ENCODE measurements at places on chromosomes 12 and 14. TPM values are rescaled to one million over a fixed set of nuclear protein-coding genes. Genes with fewer than 3 reads are reported as not detected.

The LBHD2 gene
- not detected for total RNA-seq

- no peak overlapping the region for H3K4me3 ChIP-seq
- no peaks in the 10 kb centered on the region for H3K36me3 ChIP-seq
- no peak for DNase-seq
- no peak overlapping the region for H3K27ac ChIP-seq
Observed at GRCh38 chr12:74641694-74642093, 104.1 kb downstream of the ATXN7L3B start.

DNA sequence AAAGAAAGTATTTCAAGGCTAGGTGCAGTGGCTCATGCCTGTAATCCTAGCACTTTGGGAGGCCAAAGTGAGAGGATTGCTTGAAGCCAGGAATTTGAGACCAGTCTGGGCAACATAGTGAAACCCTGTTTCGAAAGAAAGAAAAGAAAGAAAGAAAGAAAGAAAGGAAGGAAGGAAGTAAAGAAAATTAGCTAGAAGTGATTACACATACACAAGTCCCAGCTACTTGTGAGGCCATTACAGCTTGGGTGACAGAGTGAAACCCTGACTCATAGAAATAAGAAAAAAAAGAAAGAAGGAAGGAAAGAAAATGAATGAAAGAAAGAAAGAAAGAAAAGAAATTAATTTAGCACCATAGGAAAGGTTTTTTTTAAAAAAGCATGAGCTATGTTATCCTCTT is 33.3 kb upstream of the PPP1CC start:
- H3K4me3 ChIP-seq, result no peak overlapping the region
- H3K27ac ChIP-seq, result no peak overlapping the region
- no peak for DNase-seq
- H3K27me3 ChIP-seq, result no peaks in the 10 kb centered on the region
- no peaks in the 10 kb centered on the region for H3K4me1 ChIP-seq

GRCh38 chr14:100675699-100676684 is 50.7 kb upstream of the DLK1 start:
- H3K4me1 ChIP-seq, result peaks cover 28% of the 10 kb centered on the region
- DNase-seq, result no peak
- H3K27me3 ChIP-seq, result peaks cover 6% of the 10 kb centered on the region
- no peaks in the 10 kb centered on the region for H3K36me3 ChIP-seq
- no peak overlapping the region for H3K27ac ChIP-seq

- no peaks in the 10 kb centered on the region for H3K36me3 ChIP-seq
- no peak overlapping the region for H3K27ac ChIP-seq
- no peak for DNase-seq
Observed at GRCh38 chr14:104437703-104438102, 141.9 kb upstream of the C14orf180 start.

GRCh38 chr12:24608637-24609285 is 340.1 kb downstream of the BCAT1 start:
- H3K36me3 ChIP-seq, result no peaks in the 10 kb centered on the region
- no peaks in the 10 kb centered on the region for H3K4me1 ChIP-seq
- DNase-seq, result no peak
- H3K27me3 ChIP-seq, result no peaks in the 10 kb centered on the region
- no peak overlapping the region for H3K4me3 ChIP-seq
- H3K27ac ChIP-seq, result no peak overlapping the region

The GRIN2B gene
- not detected for total RNA-seq

- no peak overlapping the region for H3K27ac ChIP-seq
- no peaks in the 10 kb centered on the region for H3K4me1 ChIP-seq
- DNase-seq, result no peak
- H3K36me3 ChIP-seq, result no peaks in the 10 kb centered on the region
Observed at GRCh38 chr14:34275078-34275477, 187.0 kb downstream of the SPTSSA start.

GRCh38 chr12:6045438-6045837 is 79.0 kb downstream of the VWF start:
- no peak overlapping the region for H3K4me3 ChIP-seq
- H3K27me3 ChIP-seq, result no peaks in the 10 kb centered on the region
- H3K4me1 ChIP-seq, result no peaks in the 10 kb centered on the region
- H3K36me3 ChIP-seq, result no peaks in the 10 kb centered on the region

DNA sequence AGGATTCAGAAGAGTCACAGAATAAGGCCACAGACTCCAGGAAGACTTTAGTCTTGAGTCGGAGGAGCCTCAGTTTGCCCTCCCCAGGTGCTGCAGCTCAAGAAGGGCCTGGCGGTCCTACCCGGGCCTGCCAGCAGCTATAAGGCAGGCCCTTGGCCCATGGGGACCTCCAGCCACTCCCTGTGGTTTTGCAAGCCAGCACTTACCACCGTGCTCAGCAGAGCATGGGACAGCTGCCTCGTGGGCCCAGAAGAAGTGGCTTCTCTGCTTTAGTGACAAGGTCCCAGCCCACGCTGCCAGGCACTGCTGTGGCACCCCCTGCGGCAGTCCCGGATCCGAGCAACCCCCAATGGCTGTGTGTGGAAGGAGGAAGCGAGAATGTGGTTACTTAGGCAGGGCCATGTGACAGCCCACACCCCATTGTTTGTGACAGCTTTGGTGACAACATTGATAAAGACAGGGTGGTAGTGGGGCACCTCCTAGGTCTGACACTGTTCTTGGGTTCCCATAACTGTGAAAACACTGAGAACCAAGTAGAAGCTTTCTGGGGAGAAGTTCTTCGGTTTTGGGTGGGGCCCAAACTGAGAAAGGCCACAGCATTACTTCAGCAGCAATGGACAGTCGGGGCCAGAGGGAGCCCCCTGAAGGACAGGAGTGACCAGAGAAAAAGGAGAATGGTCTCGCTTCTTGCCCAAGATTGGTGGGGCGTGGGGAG is at the start of gene SELPLG:
Gene SELPLG, minus strand, starts transcription at position 361 of the 715 bp plus-strand sequence. CDS start 9,587 bp downstream, outside the sequence.
- H3K36me3 ChIP-seq, result peaks cover 2% of the 10 kb centered on the region
- H3K27ac ChIP-seq, result peak within 1 kb of the TSS; percentile 98
- H3K27me3 ChIP-seq, result no peaks in the 10 kb centered on the region
- peak within 1 kb of the TSS; percentile 58 for H3K4me3 ChIP-seq
- peaks cover 86% of the 10 kb centered on the region for H3K4me1 ChIP-seq

- no peaks in the 10 kb centered on the region for H3K27me3 ChIP-seq
- no peak for DNase-seq
- H3K4me1 ChIP-seq, result no peaks in the 10 kb centered on the region
- H3K27ac ChIP-seq, result no peak overlapping the region
Observed at GRCh38 chr14:96090441-96091148, 51.4 kb downstream of the C14orf132 start.

GRCh38 chr12:25491396-25492325 is 61.4 kb downstream of the LMNTD1 start:
- no peaks in the 10 kb centered on the region for H3K27me3 ChIP-seq
- no peak for DNase-seq
- no peaks in the 10 kb centered on the region for H3K36me3 ChIP-seq
- no peak overlapping the region for H3K27ac ChIP-seq
- H3K4me3 ChIP-seq, result no peak overlapping the region

The DLK1 gene
- not detected for total RNA-seq

The GLT1D1 gene
- 2.6 TPM for total RNA-seq

DNA sequence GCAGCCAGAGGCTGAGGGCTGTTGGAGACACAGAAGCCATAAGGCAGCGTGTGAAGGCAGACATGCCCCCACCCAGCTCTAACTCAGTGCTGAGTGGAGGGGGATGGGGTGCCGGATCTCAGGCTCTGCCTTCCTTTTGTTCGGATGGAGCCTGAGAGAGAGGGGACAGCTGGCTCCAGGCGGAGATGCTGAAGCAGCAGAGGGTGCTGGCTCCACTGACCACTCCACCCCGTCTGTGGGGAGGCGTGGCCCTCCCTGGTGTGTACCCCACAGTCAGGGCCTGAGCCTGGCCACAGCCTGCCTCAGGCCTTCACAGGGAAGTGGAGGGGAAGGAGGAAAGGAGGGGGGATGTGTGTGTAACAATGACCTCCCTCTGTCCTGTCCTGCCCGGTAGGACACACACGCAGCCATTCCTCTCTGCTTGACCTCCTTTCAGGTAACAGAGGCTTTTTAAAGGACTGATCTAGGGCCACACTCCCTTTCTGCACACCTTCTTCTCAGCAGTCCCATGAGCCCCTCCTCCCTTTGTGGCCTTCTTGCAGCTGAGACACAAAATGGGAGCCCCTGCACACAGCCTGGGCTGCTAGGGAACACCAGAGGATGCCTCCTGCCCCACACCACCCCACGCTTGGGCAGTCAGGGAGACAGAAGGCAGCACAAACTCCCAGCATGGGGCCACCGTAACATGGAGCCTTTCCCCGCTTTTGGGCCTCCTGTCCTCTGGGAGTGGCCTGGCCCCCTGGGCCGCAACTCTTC is 9.6 kb upstream of the ENDOU start:
- no peak for DNase-seq
- no peak overlapping the region for H3K4me3 ChIP-seq
- H3K4me1 ChIP-seq, result peaks cover 5% of the 10 kb centered on the region
- H3K36me3 ChIP-seq, result no peaks in the 10 kb centered on the region
- no peaks in the 10 kb centered on the region for H3K27me3 ChIP-seq

The IL22 gene
- not detected for total RNA-seq

- H3K27me3 ChIP-seq, result no peaks in the 10 kb centered on the region
- H3K4me3 ChIP-seq, result no peak overlapping the region
- peaks cover 60% of the 10 kb centered on the region for H3K4me1 ChIP-seq
- no peak for DNase-seq
Observed at GRCh38 chr14:101708853-101709532, 52.5 kb upstream of the PPP2R5C start.

The CBLN3 gene
- total RNA-seq, result 1.1 TPM

The PLBD1 gene
- 4.6 TPM for total RNA-seq

The TAS2R50 gene
- 3.0 TPM for total RNA-seq

DNA sequence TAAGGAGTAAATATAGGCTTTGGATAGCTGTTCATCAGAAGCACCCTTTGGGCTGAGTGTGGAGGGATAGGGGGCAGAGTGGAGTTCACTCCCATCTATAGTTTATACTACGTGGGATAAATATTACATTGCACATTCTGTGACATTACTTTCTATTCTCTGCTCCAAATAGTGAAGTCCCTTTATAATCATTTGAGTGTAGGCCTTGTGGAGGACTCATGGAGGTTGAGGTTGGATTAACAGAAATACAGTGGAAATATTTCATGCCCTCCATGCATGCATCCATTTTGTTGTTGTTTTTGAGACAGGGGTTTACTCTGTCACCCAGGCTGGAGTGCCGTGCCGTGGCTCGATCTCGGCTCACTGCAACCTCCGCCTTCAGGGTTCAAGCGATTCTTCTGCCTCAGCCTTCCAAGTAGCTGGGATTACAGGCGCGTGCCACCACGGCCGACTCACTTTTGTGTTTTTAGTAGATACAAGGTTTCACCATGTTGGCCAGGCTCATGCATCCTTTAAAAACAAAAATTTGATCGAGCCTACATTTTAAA is 1.4 kb downstream of the CHPT1 start:
- H3K27me3 ChIP-seq, result no peaks in the 10 kb centered on the region
- H3K4me3 ChIP-seq, result peak overlapping the region; percentile 77
- H3K36me3 ChIP-seq, result no peaks in the 10 kb centered on the region
- no peak overlapping the region for H3K27ac ChIP-seq
- peak; percentile 22 for DNase-seq
- peaks cover 18% of the 10 kb centered on the region for H3K4me1 ChIP-seq

The NEDD1 gene
- 29.2 TPM for total RNA-seq

GRCh38 chr12:120851944-120852343 is 52.2 kb downstream of the SPPL3 start:
- no peaks in the 10 kb centered on the region for H3K36me3 ChIP-seq
- no peak for DNase-seq
- H3K27me3 ChIP-seq, result no peaks in the 10 kb centered on the region
- peaks cover 17% of the 10 kb centered on the region for H3K4me1 ChIP-seq

- H3K4me1 ChIP-seq, result peaks cover 14% of the 10 kb centered on the region
- H3K4me3 ChIP-seq, result no peak overlapping the region
- DNase-seq, result no peak
- H3K36me3 ChIP-seq, result peaks cover 2% of the 10 kb centered on the region
- no peaks in the 10 kb centered on the region for H3K27me3 ChIP-seq
Observed at GRCh38 chr14:92792885-92793284, 1.2 kb upstream of the GOLGA5 start.

The CISTR gene
- not detected for total RNA-seq

- no peak overlapping the region for H3K27ac ChIP-seq
- no peak overlapping the region for H3K4me3 ChIP-seq
- H3K27me3 ChIP-seq, result no peaks in the 10 kb centered on the region
- H3K36me3 ChIP-seq, result no peaks in the 10 kb centered on the region
- no peak for DNase-seq
Observed at GRCh38 chr12:109631751-109632150, 58.2 kb downstream of the MVK start.

DNA sequence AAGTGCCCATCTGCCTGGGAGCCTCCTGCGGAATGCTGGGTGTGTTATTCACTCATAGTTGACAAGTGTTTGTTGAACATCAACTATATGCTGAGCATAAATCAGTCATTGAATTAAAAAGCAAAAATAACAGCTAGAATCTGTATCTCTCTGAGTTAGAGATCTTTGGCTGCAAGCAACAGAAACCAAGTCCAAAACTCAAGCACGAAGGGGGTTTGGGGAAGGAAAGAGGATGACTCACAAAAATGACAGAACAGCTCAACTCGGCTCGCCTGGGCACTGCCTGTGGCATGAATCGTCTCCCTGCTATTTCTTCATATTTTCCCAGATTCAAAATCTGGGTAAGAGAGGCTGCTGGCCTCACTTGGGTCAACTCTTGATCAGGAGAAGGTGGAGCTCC is 72.6 kb upstream of the NCOR2 start:
- H3K27ac ChIP-seq, result no peak overlapping the region
- H3K27me3 ChIP-seq, result no peaks in the 10 kb centered on the region
- H3K4me3 ChIP-seq, result no peak overlapping the region
- no peak for DNase-seq
- H3K36me3 ChIP-seq, result no peaks in the 10 kb centered on the region

GRCh38 chr12:80299976-80300375 is 144.1 kb upstream of the PTPRQ start:
- no peaks in the 10 kb centered on the region for H3K27me3 ChIP-seq
- DNase-seq, result no peak
- no peaks in the 10 kb centered on the region for H3K36me3 ChIP-seq
- H3K4me3 ChIP-seq, result no peak overlapping the region
- H3K27ac ChIP-seq, result no peak overlapping the region

DNA sequence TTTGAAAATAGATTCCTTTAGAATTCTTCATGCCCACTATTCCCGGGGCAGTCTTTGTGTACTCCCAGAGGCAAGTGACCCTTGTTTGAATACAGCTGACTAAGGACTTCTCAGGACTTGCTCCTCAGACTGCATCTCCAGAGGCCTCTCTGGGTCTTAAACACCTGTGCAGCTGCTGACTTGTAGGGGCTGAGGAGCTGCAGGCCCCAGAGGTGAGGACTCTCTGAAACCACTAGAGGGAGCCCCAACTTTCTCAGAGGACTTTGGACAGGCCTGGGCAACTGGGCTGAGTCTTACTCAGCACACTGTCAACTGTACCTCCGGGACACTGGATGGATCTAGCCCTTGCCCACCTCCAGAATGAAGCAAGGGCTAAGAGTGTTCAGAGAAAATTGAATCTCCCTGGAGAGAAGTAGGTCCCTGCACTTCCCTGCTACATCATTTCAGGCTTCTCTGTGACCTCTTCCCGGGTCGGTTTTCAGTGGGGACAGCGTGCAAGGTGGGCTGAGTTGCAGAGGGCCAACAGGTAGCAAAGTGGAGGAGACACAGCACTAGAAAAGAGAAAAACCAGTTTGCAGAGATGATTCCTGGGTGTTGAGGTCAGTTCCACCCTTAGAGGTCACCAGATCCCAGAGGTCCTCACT is 164.6 kb downstream of the TMEM117 start:
- H3K27ac ChIP-seq, result no peak overlapping the region
- DNase-seq, result peak; percentile 43
- H3K36me3 ChIP-seq, result no peaks in the 10 kb centered on the region
- no peaks in the 10 kb centered on the region for H3K27me3 ChIP-seq
- H3K4me3 ChIP-seq, result no peak overlapping the region
- H3K4me1 ChIP-seq, result no peaks in the 10 kb centered on the region

GRCh38 chr14:72736308-72736707 is 157.6 kb downstream of the DPF3 start:
- no peaks in the 10 kb centered on the region for H3K27me3 ChIP-seq
- DNase-seq, result no peak
- peaks cover 5% of the 10 kb centered on the region for H3K4me1 ChIP-seq
- H3K36me3 ChIP-seq, result no peaks in the 10 kb centered on the region

The PPP1R12A gene
- total RNA-seq, result 145 TPM
